ENCODE measurements at places on chromosomes 5 and 9.

DNA sequence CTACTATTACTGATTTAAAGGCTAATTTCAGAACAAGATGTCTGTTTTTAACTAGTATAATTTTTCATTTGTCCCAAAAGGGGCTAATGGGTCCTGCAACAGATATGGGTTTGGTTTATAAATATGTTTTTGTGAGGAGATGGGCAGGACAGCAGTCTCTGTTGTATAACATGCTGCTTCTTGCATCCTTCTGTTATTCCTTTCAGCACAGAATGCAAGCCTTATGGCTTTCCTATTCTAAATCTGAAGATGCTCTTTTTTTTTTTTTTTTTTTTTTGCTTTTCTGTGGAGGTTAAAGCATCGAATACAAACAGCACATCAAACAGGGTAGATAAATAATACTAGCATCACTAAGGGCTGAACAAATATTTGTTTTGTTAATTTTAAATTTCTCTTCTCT lies 235.7 kb downstream of the EFNA5 start:
- DNase-seq = no peak

DNA sequence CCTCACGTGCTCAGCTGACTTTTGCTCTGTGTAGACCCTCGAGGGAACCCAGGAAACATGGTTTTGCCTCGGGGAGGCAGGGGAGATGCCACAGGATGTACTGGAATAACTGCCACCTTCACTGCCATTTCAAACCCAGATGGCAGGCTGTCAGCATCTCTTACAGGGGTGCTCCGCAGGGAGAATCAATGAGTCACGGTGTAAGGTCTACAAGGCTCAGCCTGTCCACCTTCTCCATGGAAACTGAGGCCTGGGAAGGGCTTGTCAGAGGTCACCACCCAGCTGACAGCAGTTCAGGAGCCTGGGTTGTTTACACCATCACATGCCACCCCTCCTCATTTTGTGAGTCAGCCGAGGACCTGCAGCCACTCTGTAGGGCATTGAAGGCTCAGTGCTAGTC lies 30.8 kb downstream of the DAB2IP start:
- DNase-seq = no peak

DNA sequence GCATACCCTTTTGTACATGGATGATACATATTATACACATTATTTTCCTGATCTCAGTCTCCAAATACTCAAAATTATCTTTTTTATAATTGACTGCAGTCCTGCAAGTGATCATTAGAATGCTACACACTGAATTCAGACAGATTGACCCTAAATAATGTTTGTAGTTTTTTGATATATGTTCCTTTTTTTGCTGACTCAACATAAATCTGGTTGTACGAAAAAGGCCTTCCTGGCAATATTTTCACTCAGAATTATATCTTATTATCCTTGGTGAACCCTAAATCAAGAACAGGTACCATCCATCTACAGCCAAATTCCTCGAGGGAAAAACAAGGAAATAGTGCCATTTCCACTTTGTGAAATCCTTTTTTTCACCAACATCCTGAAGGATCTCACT lies 105.6 kb upstream of the RASGRF2 start:
- no peak for DNase-seq

DNA sequence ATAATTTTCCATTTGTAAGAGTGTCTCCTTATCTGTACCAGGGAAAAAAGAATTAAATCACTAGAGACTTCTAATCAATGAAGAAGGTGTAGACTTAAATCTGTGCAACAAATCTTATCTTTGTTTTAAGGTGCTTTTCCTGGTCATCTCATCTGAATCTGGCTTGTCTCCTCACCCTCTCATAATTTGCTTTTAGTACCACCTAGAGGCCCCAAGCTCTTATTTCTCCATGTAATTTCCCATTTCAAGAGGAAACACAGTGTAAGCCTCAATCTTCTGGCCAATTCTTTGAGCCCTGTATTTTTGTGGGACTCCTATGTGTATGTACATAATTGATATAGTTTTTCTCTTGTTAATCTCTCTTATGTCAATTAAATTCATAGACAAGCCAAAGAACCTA lies 1975.3 kb upstream of the CDH6 start:
- DNase-seq = no peak

- no peak for DNase-seq
Observed at GRCh38 chr5:28766565-28767158, 1728.3 kb upstream of the CDH9 start.

- DNase-seq = peak; percentile 35
Observed at GRCh38 chr5:77791356-77791755, 15.2 kb upstream of the TBCA start.

GRCh38 chr5:109373932-109374331 lies 35.8 kb downstream of the PJA2 start:
- no peak for DNase-seq

DNA sequence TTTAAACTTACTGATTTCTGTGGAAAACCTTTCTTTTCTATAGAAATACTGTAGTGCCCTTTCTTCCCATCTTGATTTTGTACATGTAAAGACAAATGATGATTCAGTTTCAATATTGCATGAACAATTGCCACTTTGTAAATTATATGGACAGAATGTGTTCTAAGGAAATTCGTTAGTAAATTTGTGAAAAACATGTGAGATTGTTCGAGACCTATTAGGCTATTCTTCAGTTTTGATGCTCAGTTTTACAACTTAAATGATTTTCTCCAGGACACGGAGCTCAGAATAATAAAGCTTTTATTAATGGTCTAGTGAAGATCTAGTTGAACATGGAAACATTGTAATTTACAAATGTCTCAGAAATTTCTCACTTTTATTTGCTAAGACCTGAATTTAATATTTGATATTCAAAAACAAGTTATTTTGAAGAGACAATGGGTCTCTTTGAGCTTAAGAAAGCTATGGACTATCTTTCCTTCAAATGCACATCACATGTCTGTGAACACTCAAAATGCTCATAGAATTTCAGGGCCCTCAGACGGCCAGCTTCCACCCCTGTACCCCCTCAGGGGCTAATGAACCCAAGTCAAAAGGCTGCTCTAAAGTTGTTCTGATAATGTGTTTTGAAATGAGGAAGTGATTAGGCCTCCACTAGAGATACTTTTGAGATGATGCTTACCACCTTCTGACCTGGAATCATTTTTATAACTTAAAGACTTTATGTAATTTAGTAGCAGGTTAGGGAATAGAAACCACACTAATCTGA lies 54.1 kb upstream of the FSD1L start:
- DNase-seq = peak; percentile 76

GRCh38 chr9:110370315-110370714 lies 32.7 kb upstream of the TXNDC8 start:
- no peak for DNase-seq

- DNase-seq = no peak
Observed at GRCh38 chr5:68240202-68240601, 24.6 kb downstream of the PIK3R1 start.

GRCh38 chr5:65338606-65339151 lies 143.0 kb downstream of the ADAMTS6 start:
- DNase-seq = no peak

- DNase-seq = peak; percentile 64
Observed at GRCh38 chr5:40755093-40755406, 711 bp downstream of the TTC33 start.

DNA sequence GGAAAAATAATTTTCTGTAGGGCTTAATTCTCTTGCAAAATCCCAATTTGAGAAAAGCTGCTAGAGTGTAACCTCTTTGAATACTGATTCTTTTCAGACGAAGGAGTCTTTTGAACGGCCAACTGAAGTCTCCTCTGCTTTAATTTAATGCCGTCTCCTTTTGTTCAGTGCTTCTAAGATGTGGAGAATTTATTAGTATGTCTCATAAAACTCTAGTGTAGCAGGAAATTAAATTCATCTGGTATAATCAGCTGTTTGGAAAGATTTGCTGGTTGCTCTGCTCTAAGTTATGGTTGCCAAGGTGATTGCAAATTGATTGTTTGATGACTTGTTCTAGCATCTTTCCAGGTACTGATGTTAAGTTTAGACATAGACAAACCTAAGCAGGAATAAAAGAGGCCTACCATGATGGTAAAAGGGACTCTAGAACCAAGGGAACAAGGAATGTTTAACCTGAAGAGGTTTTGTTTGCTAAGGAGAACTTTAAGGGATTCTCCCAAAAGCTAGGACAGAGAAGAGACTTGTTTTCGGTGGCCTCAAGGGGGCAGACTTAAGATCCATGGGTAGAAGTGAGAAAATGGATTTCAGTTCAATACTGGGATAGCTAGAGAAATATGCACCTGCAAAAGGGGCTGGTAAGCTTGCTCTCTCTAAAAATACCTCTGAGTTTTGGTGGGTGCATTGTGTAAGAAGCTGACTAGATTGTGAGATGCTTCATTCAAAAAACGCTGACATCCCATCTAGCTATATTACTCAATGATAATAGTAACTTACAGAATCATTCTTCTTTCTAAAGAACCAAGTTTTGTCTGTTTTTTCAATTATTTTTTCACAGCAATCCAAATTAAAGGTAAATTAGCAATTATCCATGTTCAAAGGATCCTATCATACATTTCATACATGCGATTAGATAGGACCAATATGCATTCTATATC lies 5.7 kb upstream of the ADRB2 start:
- no peak for DNase-seq

- no peak for DNase-seq
Observed at GRCh38 chr9:131396626-131397025, 2.7 kb downstream of the PRRC2B start.

GRCh38 chr9:17476401-17476800 lies 102.5 kb upstream of the SH3GL2 start:
- DNase-seq = no peak

DNA sequence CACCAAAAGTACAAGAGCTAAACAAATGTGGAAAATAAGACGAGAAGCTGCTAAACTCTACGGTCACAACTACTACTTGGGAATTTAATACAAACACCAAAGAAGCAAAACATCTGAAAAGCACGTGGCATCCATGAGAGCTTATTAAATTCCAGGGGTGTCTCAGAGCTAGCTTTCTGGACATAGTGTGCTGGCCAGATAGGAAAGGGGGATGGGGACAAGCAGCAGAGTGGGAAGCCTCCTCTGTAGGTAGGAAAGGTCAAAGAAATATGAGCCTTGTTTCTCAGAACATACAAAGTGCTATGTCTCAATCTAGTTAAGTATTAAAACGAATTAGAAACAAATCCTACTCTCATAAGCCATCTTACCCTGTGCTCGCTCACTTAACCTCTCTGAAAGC lies 51.3 kb upstream of the GOLPH3 start:
- DNase-seq = no peak

DNA sequence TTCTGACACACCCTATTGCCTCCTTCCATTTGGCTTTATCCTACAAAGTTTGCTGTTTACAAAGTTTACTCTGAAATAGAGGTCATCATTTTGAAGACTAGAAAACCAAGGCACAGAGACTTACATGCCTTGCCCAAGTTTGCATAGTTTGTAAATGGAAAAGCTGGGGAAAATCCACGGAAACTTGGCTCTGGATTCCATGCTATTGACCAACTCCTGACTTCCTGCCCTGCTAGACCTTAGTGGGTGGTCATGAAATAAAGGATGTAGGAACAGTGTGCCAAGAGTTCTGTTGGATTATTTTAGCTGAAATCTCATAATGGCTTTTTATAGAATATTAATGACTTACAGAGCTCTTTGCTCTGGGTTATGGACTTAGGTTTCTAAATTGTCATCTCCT lies 69.5 kb downstream of the GRIA1 start:
- no peak for DNase-seq

- DNase-seq = peak; percentile 8
Observed at GRCh38 chr5:43555895-43556606, 826 bp downstream of the PAIP1 start.

- DNase-seq = no peak
Observed at GRCh38 chr9:110008663-110009062, 199.3 kb downstream of the C9orf152 start.

DNA sequence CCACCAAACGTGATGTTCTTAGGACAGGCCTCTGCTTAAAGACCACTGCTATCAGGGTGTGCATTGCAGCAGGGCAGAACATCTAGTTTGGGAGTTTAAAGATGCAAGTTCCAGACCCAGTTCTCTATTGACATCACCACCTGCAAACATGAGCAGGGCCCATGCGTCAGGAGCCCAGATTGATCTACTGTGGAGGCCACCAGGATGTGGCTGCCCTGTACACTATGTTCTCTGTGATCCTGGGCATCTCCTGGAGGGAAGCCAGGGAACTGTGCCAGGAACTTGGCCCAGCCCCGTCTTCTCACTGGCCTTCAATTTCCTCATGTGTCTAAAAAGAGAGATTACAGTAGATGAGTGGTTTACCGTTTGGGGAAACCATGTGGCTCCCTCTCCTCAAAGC lies 87.1 kb downstream of the PDE6A start:
- DNase-seq = peak; percentile 62

- DNase-seq = no peak
Observed at GRCh38 chr9:33348998-33349397, 53.4 kb downstream of the AQP7 start.

DNA sequence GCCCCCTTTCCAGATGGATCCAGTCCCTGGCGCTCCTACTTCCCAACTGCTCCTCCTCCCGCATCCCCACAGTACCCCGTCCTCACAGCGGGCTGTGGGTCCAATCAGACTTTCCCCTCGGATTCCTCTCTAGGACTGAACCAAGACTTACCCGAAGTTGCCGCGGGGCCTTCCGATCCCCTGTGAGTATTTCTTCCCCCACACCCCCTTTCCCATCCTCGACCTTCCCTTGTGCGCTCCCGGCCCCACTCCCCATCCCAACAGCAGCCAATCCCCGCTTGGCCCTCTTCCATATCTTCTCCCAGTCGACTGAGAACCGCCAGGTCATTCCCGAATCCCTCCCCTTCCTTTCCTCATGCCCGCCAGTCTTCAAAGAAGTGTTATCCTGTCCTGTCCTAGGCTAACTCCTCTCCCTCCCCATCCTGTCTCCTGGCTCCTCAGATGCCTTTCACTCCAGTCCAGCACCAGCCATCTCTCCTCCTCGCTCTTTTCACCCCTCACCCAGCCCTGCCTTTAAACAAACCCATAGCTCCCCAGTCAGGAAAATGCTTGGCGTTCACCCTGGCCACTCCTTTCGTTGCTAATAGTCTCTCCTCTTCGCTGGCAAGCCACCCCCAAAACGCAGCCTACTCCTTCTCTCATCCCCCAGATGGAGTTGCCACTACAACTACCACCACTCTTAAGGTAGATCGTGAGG lies 646 bp downstream of the SWI5 start:
- DNase-seq = peak; percentile 42

GRCh38 chr9:75087824-75088645 lies at the start of the genes NMRK1 and OSTF1:
Gene NMRK1, minus strand, starts transcription at chr9:75088155. Its CDS starts 5,040 bp downstream, at chr9:75083115.
Gene OSTF1, plus strand, starts transcription at chr9:75088514. Its CDS starts 179 bp downstream, at chr9:75088693.
- DNase-seq = peak; percentile 82

DNA sequence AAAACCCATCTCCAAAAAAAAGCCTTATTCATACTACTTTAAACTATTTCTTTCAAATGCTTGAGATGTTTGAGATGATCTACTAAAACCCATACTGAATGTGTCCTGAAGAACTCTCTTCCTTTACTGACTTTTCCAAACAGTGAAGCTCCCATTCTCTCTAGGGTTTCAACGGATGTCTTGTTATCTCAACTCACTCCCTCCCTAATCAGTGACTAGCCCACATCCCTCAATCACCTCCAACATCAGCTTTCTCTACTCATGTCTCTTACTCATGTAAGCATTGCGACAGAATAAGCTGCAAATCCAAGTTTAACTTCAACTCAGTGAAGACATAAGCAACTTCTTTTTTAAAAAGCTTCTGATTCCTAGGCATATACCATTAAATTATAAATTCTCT lies 42.1 kb downstream of the WDR41 start:
- DNase-seq = no peak

Measured in COLO829 (cell line).